HEK293T (cell line): ENCODE measurements at places on chromosomes 13 and 19.

- no peak for DNase-seq
Measured at GRCh38 chr13:50116430-50116973, 101.3 kb downstream of the KCNRG start.

DNA sequence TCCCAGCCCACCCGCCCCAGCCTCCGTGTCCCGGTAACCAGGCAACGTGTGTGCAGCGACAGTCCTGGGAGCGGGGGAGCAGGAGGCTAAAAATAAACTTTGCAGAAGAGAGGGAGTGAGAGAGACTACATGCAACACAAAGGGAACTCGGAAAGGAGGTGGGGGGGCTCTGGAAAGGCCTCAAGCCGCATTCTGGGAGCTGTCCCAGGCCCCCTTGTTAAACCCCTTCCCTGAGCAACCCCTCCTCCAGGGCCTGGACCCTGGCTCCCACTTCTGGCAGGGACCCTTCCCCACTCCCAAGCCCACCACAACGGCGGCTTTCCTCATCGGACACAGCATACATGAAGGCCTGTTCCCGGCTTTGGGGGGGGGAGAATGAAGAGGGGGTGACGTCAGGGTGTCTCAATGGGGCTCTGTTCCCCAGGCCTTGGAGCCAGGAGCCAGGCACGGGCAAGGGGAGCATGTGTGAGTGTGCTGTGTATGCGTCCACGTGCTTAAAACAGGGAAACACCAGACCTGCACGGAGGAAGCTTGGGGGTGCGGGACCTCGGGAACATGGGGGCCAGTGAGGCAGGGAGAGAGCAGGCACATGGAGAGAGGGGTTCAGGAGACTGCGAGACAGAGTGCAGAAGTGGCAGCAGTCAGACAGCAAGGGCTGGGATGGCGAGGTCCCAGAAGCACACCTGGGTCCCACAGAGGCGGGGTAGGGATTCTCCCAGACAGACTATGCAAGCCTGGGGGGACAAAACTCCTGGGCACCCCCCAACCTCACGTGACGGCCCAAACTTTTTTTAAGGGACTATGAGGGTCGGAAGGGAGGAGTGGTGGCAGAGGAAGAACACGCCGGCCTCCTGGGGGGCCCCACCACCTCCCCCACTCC lies 2.3 kb downstream of the ERF start:
- no peak for DNase-seq

GRCh38 chr19:6481541-6482342 lies at the start of gene DENND1C:
DENND1C (minus strand) TSS chr19:6481787; CDS start chr19:6481695, 92 bp downstream.
- peak; percentile 60 for DNase-seq

GRCh38 chr19:42850981-42851717 lies 28.4 kb downstream of the PSG1 start:
- DNase-seq = no peak

- no peak for DNase-seq
Measured at GRCh38 chr13:27524981-27525975, 74.9 kb upstream of the MTIF3 start.

- no peak for DNase-seq
Measured at GRCh38 chr19:58252102-58252685, 23.5 kb downstream of the ZNF544 start.

DNA sequence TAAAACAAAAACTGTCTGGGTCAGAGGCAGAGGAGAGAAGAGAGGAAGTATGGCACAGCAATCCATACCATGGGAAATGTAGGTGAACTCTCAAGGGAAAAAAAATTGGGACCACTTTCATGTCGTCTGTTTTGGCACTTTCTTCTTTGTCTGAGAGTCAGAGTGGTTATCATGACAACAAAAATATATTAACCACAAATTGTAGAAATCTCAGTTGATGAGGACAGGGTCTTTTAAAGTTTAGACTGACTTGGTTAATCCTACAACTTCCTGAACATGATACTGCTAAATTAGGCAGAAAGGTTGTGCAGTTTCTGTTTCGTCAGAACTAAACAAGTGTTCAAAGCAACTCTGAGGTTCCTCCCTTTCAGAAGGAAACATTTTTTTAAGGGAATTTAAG lies 15.2 kb downstream of the KLF5 start:
- no peak for DNase-seq

DNA sequence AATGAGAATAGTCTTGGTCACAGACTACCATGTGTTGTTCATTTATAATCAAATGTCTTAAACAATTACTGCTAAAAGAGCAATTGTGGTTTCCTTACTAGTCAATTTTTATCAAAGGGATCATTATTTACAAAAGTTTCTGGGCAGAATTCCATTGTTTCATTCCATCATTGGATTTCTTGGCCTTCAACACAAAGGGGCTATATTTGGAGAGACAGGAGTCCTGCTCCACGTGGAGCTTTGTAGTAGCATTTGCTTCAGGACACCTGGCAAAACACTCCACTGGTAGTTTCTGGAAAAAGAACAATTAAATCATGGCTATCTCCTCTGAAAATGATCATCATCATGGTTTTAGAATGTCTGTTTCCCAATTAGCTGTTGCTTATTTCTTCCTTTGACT lies 22.3 kb upstream of the STARD13 start:
- no peak for DNase-seq

GRCh38 chr19:31658993-31659896 lies 310.0 kb upstream of the TSHZ3 start:
- DNase-seq = no peak

DNA sequence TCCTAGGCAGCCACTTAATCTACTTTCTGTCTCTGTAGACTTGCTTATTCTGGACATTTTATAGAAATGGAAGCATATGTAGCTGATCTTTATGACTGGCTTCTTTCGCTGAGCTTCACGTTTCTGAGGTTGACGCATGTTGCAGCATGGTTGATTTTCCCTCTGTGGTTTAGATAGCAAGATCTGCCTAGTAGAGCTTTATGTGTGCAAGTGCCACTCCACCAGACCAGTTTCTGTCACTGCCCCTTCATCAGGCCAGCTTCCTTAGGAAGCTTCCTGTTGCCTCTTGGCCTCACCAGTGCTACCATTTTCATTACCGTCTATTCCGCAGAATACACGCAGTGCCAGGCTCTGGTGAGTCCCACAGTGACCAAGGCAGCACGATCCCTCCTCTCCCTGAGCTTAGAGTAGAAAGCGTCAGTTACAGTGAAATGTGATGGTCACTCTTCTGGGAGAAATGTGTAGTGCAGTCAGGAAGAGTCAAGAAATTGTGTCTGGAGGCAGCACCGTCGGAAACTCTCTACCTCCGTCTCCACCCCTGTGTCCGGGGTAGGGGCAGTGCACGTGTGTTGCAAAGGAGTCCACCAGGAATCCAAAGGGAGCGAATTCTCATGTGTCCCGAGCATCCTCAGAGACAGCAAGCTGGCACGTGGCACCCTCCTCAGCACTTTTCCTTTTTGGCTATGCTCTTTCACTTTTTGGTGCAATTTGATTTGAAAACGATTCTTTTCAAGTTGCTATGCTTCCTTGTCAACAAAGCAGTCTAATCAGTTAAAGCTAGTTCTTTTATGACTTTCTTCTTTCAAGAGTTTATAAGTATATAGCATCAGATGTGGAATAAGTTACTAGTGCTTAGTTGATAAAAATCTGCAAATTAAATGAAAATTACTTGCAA lies 45.4 kb upstream of the GPR183 start:
- no peak for DNase-seq

- DNase-seq = no peak
Measured at GRCh38 chr13:102847272-102848234, 1.7 kb downstream of the ERCC5 start.

DNA sequence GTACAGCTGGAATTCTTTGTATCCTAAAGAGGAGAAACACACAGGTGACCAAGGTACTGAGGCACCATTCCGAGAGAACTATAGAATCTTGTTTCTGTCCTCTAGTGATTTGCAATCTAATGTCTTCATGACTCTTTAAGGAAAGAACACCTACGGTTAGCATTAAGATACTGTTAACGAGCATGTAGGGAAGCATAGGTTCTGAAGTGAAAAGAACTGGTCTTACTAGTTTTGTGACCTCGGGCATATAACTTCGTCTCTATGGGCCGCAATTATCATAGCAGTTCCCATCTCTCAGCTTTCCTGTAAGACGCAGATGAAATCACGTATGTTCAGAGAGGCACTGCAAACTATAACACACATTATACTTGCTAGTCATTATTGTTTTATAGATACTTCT lies 193.0 kb upstream of the NBEA start:
- DNase-seq = no peak
